ENCODE measurements at places on chromosomes 7 and 10. TPM values are rescaled to one million over a fixed set of nuclear protein-coding genes. Genes with fewer than 3 reads are reported as not detected.

The NAT16 gene
- total RNA-seq: 0.84 TPM

The MOSPD3 gene
- total RNA-seq: 19.3 TPM

The CPA2 gene
- 0.31 TPM for total RNA-seq

The PNLIP gene
- not detected for total RNA-seq

The NRCAM gene
- 4.3 TPM for total RNA-seq

The SLC18A3 gene
- not detected for total RNA-seq

The GPER1 gene
- total RNA-seq: 0.24 TPM

The EVX1 gene
- not detected for total RNA-seq

The SKIDA1 gene
- 8.2 TPM for total RNA-seq

The EBF3 gene
- 0.26 TPM for total RNA-seq

GRCh38 chr10:5448333-5449001 lies 36.1 kb downstream of the NET1 start:
- DNase-seq: no peak

GRCh38 chr7:3415861-3416312 lies 114.8 kb downstream of the SDK1 start:
- DNase-seq: no peak

DNA sequence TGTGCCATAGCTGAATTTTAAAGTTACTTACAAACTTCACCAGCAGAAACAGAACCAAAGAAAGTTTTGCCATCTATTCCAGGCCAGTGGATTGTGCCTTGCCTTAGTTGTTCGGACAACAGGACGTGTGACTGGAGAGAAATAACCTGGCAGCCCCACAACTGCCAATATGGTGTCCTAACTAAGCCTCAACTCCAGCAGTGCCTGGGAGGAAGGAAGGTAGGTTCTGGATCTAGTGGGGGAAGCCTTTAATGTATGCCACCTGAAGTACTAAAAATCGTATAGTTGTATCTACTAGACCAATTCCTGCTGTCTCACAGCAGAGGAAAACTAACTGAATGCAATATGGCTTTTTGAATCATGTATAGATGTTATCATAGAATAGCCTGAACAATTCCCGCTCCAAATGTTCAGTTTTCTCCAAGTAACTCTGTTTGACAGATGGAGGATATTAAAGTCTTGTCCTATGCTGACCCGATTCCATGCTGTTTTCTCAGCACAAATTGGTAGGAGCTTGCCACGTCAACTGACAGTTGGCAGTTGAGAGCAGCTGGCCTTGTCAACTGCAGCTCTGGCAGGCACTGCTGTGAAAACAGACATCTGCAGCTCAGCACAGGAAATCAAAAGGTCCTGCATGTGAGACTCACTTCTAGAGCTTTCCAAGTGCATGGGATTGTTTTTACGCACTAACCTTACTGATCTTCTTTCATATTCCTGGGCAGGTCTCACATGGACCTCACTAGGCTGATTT lies 84.5 kb upstream of the WNT16 start:
- no peak for DNase-seq

DNA sequence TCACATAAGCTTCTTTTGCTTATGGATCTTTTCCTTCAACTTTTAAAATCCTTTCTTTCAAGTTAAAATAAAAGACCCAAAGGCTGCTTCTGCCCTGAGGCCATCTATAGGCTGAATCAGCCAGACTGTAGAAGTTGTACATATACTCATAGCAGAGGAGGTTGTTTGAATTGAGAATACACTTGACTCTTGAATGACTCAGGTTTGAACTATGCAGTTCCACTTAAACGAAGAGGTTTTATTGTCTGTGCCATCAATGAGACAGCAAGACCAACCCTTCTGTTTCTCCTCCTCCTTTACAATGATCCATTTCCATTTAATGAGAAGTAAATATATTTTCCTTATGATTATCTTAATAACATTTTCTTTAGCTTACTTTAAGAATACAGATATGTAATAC lies 5.8 kb downstream of the ZNF365 start:
- DNase-seq: no peak

- no peak for DNase-seq
Observed at GRCh38 chr7:78254726-78255055, 456.1 kb downstream of the PHTF2 start.

DNA sequence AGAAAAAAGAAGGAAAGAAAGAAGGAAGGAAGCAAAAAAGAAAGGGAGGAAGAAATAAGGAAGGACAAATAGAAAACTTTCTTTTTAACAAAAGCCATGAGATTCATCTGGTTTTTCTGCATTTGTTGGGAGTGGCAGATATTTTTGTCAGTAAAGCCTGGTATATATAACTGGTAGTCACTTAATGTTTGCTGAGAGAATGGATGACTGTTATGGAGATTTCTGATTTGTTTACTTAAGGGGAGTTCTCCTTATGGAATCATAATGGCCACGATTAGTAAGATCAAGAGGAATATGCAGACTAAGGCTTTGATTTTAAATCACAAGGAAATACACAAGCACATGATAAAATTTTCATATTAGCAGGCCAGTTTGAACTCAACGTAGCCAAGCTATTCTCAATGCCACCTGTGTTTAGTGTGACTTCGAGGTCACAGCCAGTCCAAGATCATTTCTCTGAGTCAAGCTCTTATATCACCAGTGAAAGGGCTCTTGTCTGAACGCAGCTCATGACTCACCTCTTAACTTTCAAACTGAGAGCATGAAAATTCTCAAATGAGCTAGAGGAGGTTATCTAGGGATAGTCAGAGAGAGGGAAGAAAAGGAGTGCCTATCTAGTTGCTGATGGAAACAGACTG lies 445.1 kb upstream of the ZMIZ1 start:
- no peak for DNase-seq

DNA sequence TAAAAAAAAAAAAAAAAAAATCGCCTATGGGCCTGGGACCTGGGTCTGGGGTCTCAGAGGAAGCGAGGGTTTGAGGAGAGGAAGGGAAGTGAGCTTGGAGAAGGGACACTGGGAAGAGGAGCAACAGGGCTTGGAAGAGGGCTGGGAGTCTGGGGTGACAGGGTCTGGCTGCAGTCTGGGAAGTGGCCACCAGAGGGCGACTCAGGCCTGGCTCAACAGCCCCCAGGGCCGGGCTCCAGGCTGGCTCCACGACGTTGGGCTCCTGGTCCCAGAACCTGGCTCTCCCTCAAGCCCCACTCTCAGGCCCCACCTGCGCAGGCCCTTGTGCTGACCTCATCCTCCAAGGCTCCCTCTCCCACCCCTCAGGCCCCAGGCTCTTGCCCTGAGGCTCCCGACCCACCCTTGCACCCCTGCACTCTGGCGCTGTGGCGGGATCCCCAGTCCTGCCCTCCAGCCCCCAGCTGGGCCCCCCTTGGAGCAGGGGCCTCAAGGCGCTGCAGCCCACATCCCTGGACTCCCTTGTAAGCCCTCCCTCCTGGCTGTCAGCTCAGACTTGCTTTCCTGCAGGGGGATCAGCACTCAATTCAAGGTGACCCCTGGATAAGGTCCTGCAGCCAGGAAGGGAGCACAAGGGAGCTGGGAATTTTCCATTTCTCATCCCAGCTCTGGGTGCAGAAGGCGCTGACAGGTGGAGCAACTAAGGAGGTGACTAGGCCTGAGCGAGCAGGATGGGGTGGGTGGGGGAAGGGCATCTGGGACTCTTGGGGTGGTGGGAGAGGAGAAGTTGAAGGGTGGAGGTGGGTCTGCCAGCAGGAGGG lies 5.4 kb upstream of the SPACDR start:
- peak; percentile 99 for DNase-seq

GRCh38 chr7:2974093-2974819 lies 69.4 kb downstream of the CARD11 start:
- DNase-seq: no peak

GRCh38 chr10:104447906-104448305 lies 94.3 kb downstream of the CFAP58 start:
- no peak for DNase-seq

- DNase-seq: no peak
Observed at GRCh38 chr7:112282476-112283188, 76.1 kb downstream of the ZNF277 start.

- no peak for DNase-seq
Observed at GRCh38 chr10:130360826-130361311, 224.7 kb downstream of the GLRX3 start.

- no peak for DNase-seq
Observed at GRCh38 chr10:120571266-120571665, 114.2 kb downstream of the PLPP4 start.

GRCh38 chr10:110458266-110458920 lies 39.3 kb upstream of the DUSP5 start:
- DNase-seq: no peak

GRCh38 chr7:124072603-124073309 lies 39.9 kb upstream of the TMEM229A start:
- no peak for DNase-seq

GRCh38 chr7:130994378-130995115 lies 260.5 kb upstream of the KLF14 start:
- DNase-seq: no peak

- DNase-seq: no peak
Observed at GRCh38 chr7:87933605-87933952, 472 bp upstream of the ADAM22 start.

DNA sequence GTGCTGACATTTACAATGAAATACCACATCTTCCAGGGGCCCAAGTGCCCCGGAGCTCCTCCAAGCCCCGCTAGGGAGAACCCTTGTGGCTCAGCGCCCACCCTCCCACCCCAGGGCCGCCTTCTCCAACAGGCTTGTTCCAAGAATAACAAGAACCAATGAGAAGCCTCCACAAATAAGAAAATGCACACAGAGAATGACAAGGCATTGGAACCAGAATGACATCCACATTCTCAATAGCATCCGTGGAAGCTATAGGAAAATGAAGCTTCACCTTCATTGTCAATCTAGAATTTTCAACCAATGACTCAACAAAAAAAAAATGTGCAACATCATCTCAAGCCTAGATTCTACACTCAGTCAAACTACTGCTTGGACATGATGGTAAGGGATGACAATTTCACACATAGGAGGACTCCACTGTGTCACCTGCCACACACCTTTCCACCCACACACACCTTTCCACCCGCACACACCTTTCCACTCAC lies 50.4 kb upstream of the PPP2R2D start:
- DNase-seq: no peak

- DNase-seq: no peak
Observed at GRCh38 chr10:24404567-24404966, 195.6 kb downstream of the KIAA1217 start.

GRCh38 chr10:60149003-60149402 lies 240.7 kb downstream of the ANK3 start:
- no peak for DNase-seq

All from H1 (cell line).